ENCODE measurements at places on chromosomes 1 and 21.

- DNase-seq: no peak
Observed at GRCh38 chr21:38756746-38757145, 49.0 kb upstream of the ETS2 start.

- DNase-seq: no peak
Observed at GRCh38 chr1:19708567-19709110, 44.0 kb downstream of the HTR6 start.

- DNase-seq: no peak
Observed at GRCh38 chr21:40054403-40054802, 187.2 kb downstream of the PCP4 start.

DNA sequence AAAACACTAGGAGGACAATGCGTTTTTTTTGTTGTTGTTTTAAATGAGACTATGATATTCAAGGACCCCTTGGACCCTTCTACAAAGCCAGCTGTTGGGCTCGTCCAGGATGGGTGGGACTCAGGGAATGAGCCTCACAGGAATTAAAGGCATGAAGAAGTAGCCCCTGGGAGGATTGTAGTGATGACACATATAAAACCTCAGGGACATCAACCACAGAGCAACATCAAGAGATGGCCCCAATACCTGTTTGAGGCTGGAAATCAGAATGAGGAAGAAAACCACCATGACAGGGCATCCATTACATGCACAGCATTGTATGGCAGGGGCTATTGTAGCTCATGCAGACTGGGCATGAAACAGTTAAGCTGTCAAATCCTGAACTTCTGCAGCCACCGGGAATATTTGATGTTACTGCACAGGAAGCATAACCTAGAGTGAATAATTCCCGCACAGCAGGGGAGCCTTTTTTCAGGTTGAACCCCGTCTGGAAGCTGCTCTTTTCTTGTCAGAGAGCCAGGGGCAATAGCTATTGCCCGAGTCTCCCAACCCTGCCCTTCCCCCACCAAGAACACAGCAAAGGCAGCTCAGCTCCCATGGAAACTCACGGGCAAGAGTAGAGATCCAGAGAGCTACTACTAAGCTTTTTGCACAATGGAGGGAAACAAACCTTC is 140.2 kb upstream of the FGGY start:
- no peak for DNase-seq

- DNase-seq: no peak
Observed at GRCh38 chr1:41478118-41478748, 6.2 kb downstream of the EDN2 start.

- DNase-seq: no peak
Observed at GRCh38 chr1:160866001-160866694, 3.5 kb upstream of the CD244 start.

- no peak for DNase-seq
Observed at GRCh38 chr1:153916297-153916696, 6.5 kb downstream of the GATAD2B start.

Measured in central memory CD4-positive, alpha-beta T cell (primary cell).